ENCODE measurements at places on chromosomes 7 and 10.
A peak's percentile ranks its signal among the peaks of the same experiment; 100 is the strongest.

GRCh38 chr7:23216021-23216420, 30.6 kb upstream of the GPNMB start:
- DNase-seq, result no peak

DNA sequence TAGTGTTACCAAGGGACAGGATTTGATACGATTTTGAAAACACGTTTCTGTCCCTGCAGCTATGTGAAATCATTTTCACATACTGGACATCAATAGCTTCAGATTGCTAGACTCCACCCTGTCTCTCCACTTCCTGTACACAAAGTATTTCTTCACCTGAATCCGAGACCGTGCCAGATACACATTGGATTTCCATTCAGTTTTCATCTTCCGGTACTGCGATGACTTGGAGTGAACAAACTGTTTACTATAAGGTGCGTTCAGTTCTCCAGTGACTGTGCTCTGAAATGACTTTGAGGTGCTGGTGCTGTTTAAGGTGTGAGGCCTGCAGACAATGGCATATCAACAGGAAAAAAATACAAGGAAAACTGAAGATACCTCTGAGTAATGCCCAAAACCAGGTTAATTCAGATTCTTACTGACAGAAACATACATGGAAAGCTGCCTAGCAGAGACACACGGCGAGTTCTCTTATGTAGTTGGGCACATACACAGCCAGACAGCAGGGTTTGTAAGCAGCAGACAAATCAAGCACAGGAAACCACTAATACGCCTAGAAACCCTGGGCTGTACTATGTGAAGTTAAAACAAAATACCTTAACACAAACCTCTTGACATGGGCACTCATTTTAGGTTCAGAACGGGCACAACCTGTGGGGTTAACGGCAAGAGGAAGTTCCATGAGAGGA, 119.2 kb downstream of the GALNT11 start:
- peak; percentile 32 for DNase-seq

GRCh38 chr10:95440756-95441546, 120.2 kb downstream of the SORBS1 start:
- no peak for DNase-seq

GRCh38 chr7:117572856-117573620, 93.2 kb downstream of the CFTR start:
- DNase-seq, result no peak

GRCh38 chr10:104199567-104199966, 32.6 kb downstream of the CFAP43 start:
- DNase-seq, result no peak

GRCh38 chr7:105131033-105131656, 117.1 kb downstream of the KMT2E start:
- no peak for DNase-seq

DNA sequence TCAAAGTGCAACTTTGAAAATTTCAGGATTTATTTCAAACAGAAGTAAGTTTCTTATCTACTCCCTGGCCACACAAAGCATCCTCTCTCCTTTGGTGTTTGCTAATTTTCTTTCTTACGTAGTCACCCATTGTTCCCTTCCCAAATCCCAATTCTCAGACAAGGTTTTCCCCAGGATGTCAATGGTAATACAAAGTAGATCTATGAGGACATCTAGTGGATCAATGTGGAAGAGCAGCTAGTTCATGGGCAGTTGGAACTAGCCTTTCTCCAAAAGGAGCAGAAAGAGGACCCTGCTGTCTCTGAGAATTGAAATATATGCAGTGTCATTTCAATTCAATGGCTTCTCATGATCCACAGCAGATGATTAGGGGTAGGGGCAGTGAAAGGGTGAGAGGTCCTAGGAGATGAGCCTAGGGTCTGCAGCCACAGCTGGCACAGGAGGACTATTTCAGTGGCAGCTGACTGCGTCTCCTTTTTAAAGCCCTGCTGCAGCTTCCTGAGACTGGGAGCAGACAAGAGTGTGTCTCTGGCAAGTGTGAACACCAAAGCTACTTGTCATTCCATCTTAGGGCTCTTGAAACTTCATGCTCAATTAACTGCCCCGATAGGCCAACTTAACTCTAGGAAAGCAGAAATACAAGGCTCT, 632.6 kb downstream of the KCNMA1 start:
- no peak for DNase-seq

DNA sequence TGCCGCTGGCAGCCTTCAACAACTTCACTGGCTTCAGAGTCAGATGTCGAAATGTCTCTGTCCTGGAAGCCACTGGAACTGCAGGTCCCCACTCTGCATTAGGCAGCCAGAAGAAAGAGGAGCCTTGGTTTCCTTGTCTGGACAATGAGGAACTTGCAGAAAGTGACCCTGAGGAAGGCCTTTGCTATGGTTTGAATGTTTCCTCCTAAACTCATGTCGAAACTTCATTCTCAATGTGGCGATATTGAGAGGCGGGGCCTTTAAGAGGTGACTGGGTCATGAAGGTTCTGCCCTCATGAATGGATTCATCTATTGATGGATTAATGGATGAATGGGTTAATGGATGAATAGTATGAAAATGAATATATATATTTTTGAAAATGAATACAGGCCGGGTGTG, 61.6 kb upstream of the GPR26 start:
- DNase-seq, result no peak

GRCh38 chr7:69162931-69163670, 435.2 kb upstream of the AUTS2 start:
- DNase-seq, result no peak

DNA sequence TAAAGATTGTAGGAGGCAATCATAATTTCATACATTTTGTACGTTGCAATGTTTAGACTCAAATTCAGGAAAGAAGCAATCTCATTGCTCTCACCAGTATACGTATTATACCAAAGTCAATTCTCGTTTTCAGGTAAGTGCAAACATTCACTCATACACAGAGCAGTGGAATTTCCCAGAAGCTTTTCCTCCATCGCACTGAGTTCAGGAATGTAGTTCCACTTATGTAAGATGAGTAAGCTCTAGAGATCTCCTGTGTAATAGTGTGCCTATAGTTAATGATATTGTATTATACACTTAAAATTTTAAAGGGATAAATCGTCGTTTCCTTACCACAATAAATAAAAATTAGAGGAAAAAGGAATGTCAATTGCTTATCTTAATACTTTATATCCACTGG, 470.8 kb upstream of the KCND2 start:
- no peak for DNase-seq

- no peak for DNase-seq
Measured at GRCh38 chr7:55973747-55974250, 9.4 kb downstream of the NIPSNAP2 start.

DNA sequence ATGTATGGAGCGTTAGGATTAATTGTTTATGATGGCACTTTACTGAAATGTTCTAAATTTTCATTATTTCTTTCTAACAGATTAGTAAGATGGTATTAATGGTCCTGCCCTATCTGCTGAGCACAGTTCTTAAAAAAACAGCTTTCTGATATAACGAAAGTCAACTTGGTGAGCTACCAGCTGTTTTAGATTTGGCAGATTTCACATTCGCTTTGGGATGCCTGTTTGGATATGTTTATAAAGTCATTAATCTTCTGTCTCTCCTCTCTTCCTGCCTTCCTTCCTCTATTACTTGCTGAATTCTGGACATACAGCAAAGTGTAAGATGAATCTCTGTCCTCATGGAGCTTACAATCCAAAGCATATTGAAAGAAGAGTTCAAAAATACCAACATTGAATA, 396.8 kb upstream of the LRGUK start:
- DNase-seq, result no peak

DNA sequence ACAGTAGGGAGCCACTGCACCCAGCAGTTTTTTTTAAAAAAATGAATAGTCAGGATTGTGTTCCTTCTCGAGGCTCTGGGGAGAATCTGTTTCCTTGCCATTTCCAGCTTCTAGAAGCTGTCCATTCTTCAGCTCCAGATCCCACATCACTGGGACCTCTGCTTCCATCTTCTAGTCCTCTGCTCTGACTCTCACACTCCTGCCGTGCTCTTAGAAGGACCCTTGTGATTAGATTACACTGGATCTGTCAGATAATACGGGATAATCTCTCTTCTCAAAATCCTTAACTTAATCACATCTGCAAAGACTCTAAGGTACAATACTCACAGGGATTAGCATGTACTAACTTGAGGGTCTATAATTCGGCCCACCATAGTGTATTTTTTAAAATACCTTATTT, 158.9 kb upstream of the SP4 start:
- DNase-seq, result no peak

- DNase-seq, result no peak
Measured at GRCh38 chr7:155368894-155369600, 71.4 kb downstream of the INSIG1 start.

GRCh38 chr10:7507887-7508726, 97.3 kb upstream of the SFMBT2 start:
- peak; percentile 20 for DNase-seq

DNA sequence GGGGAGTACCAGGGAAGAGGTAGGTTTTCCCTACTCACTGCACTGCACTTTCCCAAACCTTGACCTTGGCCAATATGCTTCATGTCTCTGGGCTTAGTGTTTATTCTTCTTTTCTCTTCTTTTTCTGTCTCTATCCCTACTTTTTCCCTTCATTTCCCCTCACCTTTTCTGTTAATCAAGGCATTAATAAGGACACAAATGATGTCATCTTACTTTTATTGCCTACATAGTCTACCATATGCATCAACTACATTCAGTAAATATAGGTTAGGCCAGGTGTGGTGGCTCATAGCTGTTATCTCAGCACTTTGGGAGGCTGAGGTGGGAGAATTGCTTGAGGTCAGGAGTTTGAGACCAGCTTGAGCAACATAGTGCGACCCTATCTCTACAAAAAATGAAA, 13.0 kb upstream of the ZNF503 start:
- DNase-seq, result no peak

GRCh38 chr10:60385399-60385738, 4.3 kb downstream of the ANK3 start:
- DNase-seq, result no peak

GRCh38 chr7:83610649-83611304, 38.2 kb downstream of the SEMA3E start:
- no peak for DNase-seq

GRCh38 chr10:103055105-103055504, 137.0 kb downstream of the CNNM2 start:
- no peak for DNase-seq

- peak; percentile 71 for DNase-seq
Measured at GRCh38 chr7:150734254-150734653, 3.0 kb upstream of the GIMAP5 start.

GRCh38 chr10:46329690-46330016, 42.9 kb downstream of the ANTXRL start:
- no peak for DNase-seq

DNA sequence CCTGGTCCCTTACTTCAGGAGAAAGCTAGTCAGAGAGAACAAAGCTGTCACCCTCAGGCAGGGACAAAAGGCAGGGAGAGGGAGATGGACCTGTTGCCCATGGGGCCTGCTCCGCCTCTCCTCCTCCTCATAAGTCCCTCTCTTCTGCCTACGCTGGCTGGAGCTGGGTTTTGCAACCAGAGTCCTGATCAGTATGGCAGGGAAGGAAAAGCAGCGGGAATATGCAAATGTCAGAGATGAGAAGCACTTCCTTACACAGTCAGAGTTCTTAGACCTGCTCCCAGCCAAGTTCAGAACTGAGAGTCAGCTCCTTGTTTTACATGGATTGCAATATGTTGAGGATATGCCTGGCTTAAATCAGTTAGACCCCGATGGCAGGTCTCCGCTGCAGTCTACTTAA, 231.1 kb downstream of the ADAM12 start:
- no peak for DNase-seq

DNA sequence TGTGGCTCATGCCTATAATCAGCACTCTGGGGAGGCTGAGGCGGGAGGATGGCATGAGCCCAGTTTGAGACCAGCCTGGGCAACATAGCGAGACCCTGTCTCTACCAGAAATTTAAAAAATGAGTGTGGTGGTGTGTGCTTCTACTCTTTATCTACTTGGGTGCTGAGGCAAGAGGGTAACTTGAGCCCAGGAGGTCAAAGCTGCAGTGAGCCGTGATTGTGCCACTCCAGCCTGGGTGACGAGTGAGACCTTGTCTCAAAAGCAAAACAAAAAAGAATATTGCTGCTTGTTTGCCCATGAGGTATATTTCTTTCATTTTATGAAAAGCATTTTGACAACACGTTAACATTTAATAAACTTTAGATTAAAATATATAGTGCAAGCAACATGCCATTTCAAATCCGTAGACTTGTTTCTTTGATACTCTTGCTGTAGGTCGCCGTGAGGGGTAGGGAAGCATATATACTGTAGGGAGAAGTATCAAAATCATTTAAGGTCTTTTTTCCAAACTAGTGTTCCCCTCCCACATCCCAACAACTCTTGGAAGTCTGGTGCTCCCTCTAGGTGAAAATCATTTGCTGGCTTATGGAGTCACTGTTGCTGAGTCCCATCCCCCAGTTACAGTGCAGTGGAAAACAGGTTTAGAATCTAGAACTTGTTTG, 4.3 kb upstream of the LSMEM1 start:
- DNase-seq, result no peak

DNA sequence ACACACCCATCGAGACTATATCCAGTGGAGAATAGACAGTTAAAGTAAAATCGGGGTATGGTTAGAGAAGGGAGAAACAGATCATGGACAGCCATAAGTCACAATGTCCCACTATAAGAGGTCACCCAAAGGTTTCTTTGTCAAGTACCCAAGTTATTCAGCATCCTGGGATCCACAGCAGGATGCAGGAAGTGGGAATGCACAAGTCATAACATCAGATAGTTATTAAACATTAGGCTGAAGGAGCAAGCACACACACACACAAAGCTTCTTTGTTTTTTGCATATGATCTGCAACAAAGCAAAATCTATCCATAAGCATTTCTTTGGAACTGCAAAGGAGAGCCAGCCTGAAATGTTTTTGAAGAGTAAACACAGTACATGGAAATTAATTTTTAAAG, 111.6 kb downstream of the NOC3L start:
- DNase-seq, result no peak

DNA sequence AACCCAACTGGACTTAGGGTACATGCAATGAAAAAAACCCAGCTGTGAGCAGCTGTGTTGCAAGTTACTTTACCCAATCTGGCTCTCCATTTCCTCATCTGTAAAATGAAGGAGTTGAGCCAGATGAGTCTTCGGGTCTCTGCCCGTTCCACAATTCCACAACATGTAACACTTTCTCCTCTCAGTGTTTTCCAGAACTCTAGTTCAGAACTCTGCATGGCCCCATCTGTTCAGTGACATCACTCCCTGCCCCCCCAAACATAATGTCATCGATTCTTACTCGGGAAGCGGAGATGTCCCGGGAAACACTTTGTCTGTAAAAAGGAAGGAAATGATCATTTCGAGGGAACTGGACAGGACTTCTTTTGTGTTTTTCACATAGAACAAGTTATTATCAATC, 2.5 kb downstream of the SH3PXD2A start:
- DNase-seq, result no peak

GRCh38 chr10:29056729-29057128, 232.1 kb upstream of the LYZL1 start:
- no peak for DNase-seq

- DNase-seq, result no peak
Measured at GRCh38 chr10:100826983-100827818, 81.8 kb downstream of the PAX2 start.
